PC-3 (cell line): ENCODE measurements at places on chromosomes 12 and 14. TPM values are rescaled to one million over a fixed set of nuclear protein-coding genes. Genes with fewer than 3 reads are reported as not detected.

DNA sequence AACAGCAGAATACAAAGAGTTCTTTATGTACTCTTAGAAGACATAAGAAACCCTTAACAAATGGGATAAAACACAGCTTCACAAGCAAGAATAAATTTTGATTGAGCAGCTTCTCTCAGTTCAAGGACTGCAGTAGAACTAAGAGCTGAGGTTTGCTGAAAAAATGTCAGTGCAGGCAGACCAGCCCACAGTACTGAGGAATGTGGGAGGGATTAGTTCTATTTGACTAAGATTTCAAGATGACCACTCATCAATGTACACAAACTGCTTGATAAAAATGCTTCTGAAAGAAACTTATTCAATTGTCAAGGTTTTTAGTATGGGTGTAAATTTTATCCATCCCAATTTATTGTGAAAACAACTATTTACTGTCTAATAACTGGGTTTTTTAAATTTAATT lies 138.4 kb downstream of the SEC23A start:
- peak; percentile 63 for DNase-seq

DNA sequence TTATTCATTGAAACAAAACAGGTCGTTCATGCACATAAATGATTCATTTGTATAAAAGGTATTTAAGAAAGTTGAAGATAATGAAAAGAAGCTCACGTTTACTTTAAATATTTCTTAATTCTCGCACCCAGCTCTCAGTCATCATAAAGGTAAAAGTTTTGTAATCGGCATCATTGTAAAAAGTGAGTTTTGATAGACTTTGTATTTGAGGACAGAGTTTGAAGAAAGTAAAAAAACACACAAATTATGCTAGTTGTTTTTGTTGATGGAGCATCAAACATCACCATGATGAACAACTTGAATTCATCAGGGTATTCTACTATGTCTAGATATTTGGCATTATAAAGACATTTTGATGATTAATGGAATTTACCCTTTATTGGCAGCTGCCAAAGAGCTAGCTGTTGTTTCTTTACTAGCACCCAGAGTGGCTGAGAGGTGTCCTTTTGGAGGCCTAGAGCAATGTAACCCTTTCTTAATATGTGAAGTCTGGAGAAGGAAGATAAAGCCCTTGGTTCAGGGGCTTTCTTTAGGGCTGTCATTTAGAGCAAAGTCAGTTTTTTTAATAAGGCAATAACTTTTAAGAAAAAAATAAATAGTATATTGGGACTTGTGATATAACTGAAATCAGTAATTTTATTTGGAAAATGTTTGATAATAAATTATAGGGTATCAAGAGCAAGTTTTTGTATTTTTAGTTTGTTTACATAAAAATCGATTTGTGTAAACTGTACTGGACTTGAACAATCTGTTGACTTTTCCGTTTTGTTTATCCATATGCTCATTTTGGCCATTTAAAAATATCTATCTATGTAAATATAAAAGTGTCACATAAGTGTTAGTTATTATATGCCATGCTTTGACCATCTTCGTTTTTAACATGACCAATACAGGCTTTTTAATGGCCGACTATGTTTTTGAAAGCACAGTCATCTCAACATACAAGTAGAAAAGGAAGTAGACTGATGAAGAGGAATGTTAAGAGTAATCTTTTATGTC lies 7.4 kb downstream of the GLRX5 start:
- DNase-seq = no peak

GRCh38 chr14:79275292-79275655 lies 936.0 kb downstream of the DIO2 start:
- no peak for DNase-seq

DNA sequence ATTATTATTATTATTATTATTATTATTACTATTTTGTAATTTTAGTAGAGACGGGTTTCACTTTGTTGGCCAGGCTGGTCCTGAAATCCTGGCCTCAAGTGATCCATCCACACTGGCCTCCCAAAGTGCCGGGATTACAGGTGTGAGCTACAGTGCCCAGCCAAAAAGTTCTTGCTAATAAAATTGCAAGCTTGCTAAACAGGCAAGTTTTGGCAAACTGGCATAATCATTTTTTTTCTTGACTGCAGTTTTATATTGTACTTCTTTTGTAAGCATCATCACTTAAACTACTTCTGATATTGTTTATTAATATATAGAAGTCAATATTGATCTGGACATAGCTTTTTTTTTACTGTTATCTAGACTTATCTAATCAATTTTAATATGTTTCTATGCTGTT lies 536.4 kb downstream of the LRFN5 start:
- no peak for DNase-seq

- DNase-seq = no peak
Measured at GRCh38 chr12:14824012-14824634, 10.1 kb upstream of the SMCO3 start.

- DNase-seq = peak; percentile 28
Measured at GRCh38 chr14:23556700-23557440, 799 bp downstream of the THTPA start.

KRT73 gene
- total RNA-seq = not detected in 2 replicates
